ENCODE measurements at places on chromosomes 13 and 19.

DNA sequence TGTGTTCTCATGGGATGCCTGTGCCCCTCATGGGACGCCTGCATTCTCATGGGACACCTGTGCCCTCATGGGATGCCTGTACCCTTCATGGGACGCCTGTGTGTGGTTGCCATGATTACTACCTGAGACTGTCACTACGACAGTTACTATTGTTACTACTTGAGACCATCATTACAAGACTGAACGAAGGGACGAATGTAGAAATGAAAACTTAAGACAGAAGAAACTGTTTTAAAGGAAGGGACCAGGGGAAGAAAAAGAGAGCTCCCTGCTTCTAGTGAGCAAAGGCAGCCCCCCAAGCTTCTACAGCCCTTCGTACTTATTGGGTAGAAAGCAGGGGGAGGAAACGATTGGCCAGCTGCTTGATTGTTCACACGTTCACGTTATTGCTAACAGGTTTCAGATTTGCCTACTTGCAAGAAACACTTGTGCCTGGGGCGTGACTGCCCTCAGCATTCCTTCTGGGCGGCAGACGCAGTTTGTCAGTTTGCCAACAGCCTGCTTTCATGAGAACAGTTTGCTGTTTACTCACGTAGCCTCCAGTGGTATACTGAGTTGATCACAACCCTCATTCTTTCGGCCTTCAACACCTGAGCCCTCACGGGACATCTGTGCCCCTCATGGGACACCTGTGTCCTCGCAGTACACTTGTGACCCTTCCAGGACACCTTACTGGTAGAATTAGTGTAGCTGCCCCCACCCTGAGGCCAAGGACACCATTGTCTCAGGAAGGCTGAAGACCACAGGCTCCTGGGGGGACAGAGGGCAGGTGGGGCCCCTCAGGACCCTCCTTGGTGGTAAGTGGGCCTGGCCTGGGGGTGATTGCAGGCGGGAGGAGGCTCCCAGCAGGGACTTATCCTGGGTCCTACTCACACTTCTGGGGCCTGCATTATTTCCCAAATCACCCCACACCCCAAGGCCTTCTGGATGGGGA, 2.5 kb upstream of the S1PR4 start:
- DNase-seq: peak; percentile 61

DNA sequence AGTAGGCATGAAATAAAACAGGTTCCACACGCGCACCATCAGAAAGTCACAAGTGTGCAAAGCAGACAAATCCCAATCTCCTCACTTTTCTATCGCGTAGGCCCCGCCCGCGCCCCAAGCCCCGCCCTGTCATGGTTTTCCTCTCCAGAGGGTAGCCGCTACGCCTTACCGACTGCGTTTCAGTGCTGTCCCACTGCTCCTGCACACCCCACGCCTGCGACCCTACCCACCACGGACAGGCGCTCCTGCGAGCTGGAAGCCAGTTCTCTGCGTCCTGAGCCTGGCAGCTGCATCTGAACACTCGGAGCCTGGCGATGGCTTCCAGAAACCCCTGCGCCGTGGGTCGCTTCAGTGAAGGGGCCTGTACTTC, 379 bp upstream of the ZNF470 start:
- DNase-seq: peak; percentile 33

- DNase-seq: no peak
Observed at GRCh38 chr13:112575675-112576074, 12.3 kb downstream of the TUBGCP3 start.

GRCh38 chr13:39432196-39432595, 170.8 kb downstream of the LHFPL6 start:
- DNase-seq: no peak

GRCh38 chr19:35031072-35031881, 1.0 kb downstream of the SCN1B start:
- no peak for DNase-seq

DNA sequence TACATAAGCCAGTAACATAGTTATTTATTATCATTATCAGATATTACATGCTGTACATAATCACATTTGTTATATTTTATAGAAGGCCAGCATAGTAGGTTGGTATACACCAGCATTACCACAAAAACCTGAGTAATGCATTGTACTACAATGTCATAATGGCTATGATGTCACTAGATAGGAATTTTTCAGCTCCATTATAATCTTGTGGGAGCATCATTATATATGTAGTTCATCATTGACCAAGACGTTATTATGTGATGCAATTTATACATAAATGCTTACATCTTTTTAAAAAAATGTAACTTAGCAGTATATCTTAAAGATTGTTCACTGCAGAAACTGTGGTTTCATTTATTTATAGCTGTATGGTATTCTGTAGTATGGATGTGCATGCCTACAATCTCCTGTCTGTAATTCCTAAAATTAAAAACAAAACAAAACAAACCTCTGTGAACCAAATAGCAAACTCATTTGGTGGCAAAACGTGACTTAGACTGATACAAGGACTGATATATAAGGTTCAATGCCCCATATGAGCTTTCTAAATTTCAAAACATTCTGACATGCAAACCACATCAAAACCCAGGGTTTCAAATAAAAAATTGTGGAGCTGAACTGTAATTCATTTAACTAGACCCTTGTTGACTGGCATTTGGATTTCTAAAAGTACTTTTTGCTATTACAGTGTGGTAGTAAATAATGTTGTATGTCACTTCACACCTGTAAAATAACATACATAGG, 250.9 kb downstream of the DLEU7 start:
- no peak for DNase-seq

GRCh38 chr19:28881616-28882015, 331.3 kb downstream of the UQCRFS1 start:
- DNase-seq: no peak

DNA sequence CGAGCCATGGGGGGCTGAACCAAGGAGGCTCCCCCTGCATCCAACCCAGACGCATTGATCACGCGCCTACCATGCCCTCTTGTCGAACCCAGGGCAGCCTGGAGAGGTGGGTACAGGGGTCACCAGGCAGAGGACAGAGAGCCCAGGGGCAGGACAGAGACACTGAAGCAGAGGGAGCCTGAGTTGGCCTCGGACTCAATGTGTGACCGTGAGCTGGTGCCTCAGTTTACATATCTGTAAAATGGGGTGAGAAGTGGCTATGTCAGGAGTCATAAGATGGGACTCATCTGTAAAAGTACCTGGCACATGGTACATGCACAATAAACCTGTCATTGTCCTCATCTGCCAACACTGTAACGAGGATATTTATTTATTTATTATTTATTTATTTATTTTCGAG, 24.1 kb upstream of the NFIC start:
- DNase-seq: no peak

DNA sequence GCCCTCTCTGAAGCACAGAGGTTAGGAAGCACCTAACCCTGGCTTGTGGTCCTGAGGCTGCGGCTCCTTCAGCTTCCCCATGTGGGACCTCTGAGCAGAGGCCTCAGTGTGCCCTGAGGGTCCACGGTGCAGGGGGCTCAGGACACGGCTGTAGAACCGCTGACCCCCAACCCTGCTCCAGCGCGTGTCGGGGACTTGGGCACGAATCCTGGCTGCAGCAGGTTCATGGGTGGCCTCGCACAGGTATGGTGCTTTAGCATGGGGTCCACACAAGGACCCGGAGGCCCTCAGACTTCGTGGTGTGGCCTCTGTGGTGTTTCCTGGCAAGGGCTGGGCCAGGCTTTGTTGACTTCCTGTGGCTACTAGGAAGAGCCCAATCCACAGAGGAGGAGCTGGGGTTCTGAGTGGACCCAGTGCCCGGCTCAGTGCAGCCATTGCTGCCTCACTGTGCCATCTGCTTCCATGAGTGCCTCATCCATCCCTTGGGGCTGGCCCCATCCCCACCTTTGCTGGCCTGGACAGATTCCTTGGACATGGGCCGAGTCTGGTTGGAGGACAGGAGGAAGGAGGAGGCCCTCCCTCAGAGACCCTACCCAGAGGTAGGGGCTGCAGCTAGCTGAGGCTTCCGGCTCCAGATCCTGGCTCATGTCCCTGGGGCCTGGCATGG, 24.5 kb downstream of the ZBTB7A start:
- no peak for DNase-seq

Measured in T1000 (cell line).